ENCODE measurements at places on chromosomes 6 and 20.
A peak's percentile ranks its signal among the peaks of the same experiment; 100 is the strongest.

- no peak for DNase-seq
These were observed 4.3 kb upstream of the COX4I2 start for GRCh38 chr20:31633339-31633914.

DNA sequence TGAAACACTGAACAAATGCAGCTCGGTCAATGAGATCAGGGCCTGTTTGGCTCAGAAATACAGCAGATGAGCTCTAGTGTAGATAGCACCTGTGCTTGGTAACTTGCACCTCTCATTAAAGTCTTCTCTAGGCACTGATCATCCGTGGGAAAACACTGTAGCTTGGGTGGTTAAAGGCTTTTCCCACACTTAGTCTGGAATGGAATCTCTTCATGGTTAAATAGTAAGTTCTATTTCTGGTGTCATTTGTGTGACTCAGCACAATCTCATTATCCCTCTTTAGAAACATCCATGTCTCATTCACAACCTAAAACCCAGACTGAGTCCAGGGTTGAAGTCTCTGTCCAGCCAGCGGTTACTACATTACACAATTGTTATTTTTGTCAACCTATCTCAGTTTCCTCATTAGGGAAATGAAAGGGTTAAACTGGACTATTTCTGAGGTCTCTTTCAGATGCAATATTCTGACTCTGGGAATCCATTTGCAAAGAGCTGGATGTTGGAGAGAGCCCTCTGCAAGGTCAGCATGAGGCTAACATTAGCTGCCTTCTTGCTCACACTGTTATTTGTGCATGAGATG lies 125.0 kb downstream of the ZDHHC14 start:
- no peak for DNase-seq

DNA sequence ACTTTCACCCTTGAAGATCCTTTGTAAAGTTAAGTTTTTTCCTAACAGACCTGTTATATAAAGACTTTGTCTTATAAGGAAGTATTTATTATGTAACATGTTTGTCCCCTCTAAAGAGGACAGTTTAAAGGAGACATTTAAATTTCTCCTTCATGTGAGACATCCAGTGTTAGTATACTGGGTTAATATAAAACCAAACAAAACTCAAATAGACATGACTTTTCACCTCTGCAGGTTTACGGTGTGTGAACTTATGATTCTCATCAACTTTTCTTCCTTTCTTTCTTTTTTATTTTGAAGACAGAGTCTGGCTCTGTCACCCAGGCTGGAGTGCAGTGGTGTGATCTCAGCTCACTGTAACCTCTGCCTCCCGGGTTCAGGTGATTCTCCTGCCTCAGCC lies 17.4 kb upstream of the MPC1 start:
- no peak for DNase-seq

- no peak for DNase-seq
These were observed 32.7 kb downstream of the TRDN start for GRCh38 chr6:123604067-123604466.

- no peak for DNase-seq
These were observed 25.6 kb upstream of the PHACTR3 start for GRCh38 chr20:59578436-59579403.

DNA sequence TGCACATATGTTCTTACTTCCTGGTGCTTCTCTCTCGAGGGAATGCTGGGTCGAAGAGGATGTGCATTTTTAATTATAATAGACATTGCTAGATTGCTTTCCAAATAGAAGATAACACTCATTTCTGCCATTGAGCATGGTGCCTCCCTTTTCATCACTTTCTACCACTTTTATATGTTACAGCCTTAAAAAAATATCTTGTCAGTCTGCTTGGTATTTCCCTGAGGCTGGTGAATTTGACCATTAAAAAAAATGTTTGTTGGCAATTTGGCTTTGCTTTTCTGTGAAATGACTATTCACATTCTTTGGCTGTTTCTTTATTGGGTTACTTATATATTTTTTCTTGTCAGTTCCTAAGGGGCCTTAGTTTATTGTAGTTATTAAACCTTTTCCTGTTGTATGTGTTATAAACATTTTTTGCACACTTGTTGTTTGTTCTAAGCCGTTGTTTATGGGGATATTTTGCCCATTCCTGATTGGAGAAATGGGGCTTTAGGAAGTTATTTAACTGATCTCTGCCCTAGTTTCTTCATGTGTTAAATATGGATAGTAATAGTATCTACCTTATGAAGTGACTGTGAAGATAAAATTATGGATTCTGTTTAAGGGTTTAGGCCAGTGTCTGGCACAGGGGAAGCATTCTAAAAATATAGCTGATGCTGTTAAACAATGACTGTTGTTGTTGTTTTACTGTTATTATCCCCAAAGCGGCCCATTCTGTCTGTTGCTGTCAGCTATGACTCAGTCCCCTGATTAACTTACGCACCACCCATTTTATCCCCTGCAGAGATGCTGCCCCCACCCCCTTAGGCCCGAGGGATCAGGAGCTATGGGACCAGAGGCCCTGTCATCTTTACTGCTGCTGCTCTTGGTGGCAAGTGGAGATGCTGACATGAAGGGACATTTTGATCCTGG lies 3.8 kb downstream of the DDR1 start:
- DNase-seq, result no peak

- no peak for DNase-seq
These were observed 158.5 kb downstream of the TBC1D32 start for GRCh38 chr6:121175827-121176226.

- DNase-seq, result no peak
These were observed 82.4 kb downstream of the MAFB start for GRCh38 chr20:40606660-40607059.

GRCh38 chr6:39452306-39453145 lies 130.0 kb upstream of the KCNK16 start:
- peak; percentile 37 for DNase-seq

DNA sequence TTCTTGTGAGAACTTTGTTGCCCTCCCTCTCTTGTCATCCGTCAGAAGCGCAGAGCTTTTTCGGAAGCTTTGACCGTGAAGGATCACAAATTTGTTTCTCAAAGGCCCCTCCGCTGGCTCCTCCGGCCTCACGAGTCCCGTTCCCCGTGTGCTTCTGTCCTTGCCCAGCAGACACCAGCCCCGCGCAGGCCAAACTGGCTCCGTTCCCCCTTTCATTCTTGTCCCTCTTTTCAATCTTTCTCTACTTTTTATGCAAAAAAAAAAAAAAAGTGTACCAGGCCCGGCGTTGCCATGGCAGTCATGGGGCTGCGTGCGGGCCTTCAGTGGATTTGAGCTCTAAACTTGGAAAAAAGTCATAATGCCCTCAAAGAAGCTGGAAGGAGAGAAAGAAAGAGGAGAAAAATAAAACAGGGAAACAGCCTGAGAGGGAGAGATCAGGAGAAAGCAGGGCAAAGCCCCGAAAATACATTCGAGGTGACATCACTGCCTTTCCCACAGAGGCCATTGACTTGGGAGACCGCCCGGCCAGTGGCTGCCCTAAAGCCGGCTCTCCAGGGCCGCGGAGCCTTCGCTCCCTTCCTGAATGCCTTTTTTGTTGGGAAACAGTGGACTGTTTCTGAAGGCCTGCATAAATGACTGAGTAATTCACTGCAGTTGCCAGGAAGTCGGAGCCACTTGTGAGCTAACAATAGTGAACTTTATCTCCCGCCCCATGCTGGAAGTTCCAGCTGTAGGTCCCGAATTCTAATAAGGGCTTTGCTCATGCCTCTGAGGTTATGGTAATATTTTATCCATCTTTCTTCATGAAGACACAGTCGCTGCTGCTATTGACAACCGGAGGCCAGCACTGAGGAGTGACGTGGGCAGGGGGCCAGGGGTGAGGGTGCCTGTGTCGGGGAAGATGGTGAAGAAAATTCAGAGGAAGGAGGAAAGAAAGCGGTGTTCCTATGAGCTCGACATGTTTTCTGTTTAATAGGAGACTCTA lies 670.9 kb downstream of the QKI start:
- peak; percentile 91 for DNase-seq

DNA sequence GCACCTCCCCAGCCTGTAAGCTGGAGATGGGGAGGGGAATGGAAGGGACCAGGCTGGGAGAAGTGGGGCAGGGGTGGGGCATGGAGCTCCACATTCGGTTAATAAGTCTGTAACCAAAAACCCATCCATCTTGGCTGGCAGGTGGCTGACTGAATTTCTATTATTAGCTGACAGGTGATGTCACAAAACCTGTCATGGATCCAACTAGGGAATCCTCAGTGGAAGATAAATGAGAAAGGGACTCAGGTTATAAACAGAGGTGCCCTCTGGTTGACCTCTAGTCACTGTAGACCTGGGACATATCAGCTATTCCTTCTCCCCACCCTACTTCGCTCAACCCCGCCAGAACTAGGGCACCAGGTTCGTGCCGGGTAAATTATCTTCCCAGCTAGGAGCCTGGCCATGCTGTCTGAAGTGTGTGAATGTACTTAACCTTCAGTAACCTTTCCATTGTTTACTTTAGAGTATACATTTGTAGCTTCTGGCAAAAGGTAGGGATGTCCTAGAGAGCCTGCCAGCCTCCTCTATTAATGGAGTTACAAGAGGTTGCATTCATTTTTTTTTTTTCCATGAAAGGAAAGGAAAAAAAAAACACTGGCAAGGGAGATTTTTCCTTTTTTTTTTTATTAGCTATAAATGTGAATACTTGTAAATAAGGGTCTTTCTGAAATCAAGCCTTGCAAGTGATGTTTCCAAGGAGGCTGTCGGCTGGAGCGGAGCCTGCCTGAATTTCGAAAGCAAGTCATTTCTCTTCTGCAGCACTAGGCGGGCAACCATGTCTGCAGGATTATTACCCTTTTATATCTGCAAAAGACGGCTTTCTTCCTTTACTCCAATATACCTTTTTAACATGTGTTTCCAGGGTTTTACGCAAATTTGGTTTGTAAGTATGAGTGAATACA lies 135.9 kb downstream of the TMEM242 start:
- no peak for DNase-seq

GRCh38 chr20:59835448-59836395 lies 97.7 kb downstream of the SYCP2 start:
- peak; percentile 4 for DNase-seq

DNA sequence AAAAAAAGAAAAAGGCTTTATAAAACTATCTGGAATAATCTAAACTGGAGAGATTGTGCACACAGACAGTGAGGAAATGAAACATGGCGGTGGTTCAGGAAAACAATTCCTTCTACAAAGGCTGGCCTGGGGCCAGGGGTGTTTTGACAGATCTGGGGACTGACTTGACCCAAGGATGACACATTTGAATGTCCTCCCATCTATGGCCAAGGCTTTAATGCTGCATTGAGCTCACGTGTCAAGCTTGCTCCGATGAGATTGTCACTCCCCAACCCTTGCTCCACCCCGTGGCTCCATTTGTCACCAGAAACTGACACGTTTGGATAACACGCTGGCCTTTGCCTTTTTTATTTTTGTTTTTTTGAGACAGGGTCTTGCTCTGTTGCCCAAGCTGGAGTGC lies 156.1 kb downstream of the ZFP64 start:
- no peak for DNase-seq

DNA sequence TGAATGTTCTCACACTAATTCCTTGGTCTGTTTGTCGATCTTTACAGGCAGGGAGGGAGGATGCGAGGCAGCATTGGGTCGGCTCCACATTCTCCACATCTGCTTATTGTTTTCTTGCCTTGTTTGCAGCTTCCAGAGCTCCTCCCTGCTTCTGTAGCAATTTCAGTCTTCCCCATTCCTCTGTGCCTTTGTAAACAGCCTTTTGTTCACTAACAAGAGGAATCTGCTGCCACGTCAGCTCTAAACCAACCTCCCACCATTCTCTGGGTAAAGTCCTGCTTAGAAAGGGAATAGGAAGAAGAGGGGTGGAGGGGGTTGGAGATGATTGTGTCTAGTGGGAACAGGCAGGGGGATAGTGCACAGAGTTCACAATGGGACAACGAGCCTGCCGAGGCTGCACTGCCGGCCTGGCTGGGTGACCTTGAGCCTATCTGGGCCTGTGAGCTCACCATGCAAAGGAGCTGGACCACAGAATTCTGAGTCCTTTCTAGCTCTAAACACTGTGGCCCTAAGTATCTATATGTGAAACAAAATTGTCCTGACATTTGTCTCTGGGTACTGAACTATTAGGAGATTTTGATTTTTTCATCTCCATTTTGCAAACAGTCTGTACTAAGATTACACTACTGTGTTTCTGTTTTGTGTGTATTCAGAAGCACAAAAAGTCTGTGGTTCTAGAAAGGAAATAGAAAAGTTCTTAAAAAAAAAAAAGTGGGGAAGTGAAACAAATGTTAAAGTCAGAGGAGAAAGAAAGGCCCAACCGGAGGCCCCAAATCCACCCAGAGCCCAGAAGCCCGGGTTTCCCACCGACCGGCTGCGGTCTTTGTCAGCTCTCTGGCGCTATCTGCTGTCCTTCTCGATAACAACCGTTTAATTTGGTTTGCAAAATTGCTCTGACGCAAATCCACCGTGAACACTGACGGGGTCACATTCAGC lies 1.4 kb upstream of the PRND start:
- peak; percentile 51 for DNase-seq

DNA sequence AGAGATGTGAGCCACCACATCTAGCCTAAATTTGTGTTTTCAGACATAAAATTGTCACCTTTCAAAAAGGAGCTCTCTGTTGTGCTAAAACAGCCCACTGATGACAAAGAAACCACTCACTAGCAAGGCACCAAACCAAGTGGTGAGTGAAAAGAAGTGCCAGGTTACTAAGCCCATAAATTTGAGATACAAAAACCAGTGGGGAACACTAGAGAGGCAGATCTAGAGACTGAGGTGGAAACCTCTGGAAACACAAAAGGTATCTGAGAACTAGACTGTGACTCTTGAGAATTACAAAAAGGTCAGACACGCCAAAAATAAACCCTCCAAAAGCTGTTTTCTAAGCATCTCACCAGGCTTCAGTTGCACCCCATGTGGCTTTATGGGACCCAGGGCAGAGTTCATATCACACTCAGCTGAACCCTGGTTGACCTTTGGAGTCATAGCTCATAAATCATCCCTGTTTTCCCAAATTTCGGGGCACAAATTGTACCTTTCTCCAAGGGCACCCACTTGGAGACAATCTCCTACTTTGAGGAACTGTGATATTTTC lies 24.2 kb downstream of the SAMD3 start:
- DNase-seq, result no peak

GRCh38 chr20:51043811-51044210 lies 20.9 kb upstream of the KCNG1 start:
- DNase-seq, result no peak

- DNase-seq, result no peak
These were observed 173.7 kb upstream of the SSTR4 start for GRCh38 chr20:22861231-22861980.

- DNase-seq, result peak; percentile 86
These were observed 932.7 kb downstream of the TFAP2A start for GRCh38 chr6:9482030-9482738.

DNA sequence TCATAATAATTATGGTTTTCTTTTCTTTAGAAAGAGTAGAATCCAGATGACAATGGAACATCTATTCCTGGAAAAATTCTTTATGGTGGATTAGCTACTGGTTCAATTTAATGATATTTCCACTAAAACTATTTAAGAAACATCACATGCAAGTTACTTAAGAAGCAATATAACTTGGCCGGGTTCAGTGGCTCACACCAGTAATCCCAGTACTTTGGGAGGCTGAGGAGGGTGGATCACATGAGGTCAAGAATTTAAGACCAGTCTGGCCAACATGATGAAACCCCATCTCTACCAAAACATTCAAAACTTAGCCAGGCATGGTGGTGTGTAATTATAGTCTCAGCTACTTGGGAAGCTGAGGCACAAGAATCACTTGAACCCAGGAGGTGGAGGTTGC lies 65.9 kb upstream of the SMLR1 start:
- no peak for DNase-seq
